ENCODE measurements at places on chromosomes 5 and 9.

- no peak for DNase-seq
These were observed 1.9 kb downstream of the RAB24 start for GRCh38 chr5:177301503-177302165.

GRCh38 chr5:125042261-125042890 lies 295.9 kb upstream of the ZNF608 start:
- peak; percentile 49 for DNase-seq

GRCh38 chr9:121038362-121038761 lies 11.7 kb downstream of the C5 start:
- no peak for DNase-seq

DNA sequence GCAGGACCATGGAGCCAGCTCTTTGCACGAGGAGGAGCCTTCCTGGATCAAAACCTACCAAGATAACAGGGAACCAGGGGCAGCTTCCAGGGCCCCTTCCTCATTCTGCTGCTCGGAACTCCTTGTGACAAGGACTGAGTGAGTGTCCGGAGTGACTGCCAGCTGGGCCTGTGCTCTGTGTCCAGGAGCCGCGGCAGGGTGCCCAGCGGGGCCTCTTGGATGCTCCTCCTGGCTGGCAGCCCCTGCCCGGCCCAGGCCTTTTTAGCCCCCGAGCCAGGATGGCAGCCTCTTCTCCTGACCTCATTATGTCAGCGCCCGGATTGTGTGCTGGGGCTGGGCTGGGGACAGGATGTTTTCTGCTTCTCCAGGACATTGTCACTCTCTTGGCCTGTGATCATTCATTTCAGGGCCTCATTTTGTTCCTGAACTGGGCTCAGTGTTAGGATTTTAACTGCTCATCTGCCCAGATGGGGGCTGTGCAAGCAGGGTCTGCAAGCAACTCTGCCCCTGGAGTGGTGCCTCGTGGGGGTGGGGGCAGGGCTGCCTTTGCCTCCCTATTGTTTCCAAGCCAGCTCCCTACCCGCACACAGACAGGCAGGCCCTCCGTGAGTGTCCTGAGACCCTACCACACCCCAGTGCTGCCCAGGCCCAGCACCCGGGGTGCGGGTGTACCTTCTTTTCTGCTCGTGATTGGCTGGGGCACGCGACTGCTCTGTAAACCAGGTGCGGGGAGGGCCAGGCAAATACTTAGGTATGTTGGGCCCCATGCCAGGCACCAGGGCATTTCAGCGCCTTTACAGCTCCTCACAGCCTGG lies 161.6 kb downstream of the COL23A1 start:
- no peak for DNase-seq

- no peak for DNase-seq
These were observed 211.9 kb downstream of the FBXL7 start for GRCh38 chr5:15711892-15712291.
